Kidney capillary endothelial cell (primary cell): ENCODE measurements at places on chromosomes 6 and 20.

- DNase-seq, result no peak
Observed at GRCh38 chr20:57118107-57118769, 148.2 kb downstream of the BMP7 start.

GRCh38 chr6:140225701-140226436 lies 851.4 kb upstream of the CITED2 start:
- no peak for DNase-seq

DNA sequence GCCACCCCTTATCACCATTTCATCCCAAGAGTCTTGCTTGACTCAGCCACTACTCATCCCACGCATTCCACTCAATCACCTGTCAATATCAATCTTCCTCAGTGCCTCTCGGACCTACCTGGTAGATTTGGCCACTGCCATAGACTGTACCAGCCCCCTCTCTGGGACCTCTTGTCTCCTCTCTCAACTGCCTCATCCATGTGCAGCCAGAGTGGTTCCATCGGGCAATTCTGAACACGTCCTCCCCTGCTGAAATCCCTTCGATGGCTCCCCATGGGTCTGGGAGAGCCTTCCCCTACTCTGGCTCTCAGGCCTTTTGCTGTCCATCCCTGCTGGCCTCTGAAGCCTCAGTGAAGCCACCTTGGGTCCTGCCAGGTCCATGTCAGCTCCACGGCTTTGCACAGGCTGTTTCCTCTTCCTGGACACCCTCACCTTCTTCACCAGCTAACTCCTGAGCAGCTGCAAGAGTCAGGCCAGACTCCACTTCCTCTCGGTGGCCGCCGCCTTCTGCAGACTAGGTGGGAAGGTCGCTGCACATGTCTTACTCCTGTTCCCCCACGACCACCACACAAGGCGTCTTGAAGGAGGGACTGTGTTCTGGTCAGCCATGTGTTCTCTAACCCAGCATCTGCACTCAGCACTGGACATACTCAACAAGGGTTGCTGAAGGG lies 120.4 kb downstream of the TOX2 start:
- DNase-seq, result no peak

- no peak for DNase-seq
Observed at GRCh38 chr6:131331873-131332781, 196.9 kb downstream of the AKAP7 start.

- DNase-seq, result no peak
Observed at GRCh38 chr6:169451065-169451838, 197.6 kb upstream of the THBS2 start.

DNA sequence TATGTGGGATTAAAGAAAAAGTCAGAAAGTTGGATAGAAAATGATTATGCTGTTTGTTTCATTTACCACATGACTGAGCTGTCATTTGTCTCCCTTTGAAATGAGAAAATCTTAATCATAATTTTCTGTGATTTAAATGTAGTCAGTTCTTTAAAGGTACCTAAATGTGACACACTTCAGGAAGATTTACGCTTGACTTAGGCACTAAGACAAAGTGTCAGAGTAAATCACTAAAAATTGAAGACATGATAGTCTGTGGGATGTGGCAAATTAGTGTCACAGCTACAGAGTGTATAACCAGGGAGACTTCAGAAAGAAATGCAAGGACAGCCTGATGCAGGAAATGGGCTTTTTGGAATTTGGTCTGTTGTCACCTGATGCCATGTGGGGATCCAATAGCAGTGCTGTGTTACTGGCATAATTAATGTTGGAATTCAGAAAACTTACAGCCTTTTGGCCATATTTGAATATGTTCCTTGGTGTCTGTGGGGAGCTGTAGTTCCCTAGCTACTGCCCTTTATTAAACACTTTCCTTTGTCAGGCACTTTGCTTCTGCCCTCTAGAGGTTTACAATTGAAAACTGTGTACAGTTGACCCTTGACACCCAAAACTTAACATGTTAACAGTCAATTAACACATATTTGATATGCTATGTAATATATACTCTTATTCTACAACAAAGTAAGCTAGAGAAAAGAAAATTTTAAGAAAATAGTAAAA lies 493.8 kb downstream of the UTRN start:
- no peak for DNase-seq

DNA sequence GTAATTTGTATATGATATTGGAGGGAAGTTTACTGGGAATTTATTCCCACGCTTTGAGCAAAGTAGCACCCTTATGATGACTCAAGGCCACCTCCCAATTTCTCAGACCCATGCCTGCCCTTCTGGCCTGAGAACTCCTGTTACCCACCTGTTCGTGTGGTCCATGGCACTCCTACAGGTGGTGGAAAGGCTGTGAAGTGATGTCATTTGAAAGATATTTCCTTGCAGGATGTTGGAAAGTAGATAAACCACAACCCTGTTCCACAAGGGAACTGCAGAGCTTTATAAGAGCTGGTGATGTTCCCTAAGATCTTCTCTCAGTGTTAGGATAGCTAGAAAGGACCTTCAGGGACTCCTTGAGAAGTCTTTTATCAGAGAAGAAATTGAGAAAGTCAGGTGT lies 70.5 kb downstream of the ADGRG6 start:
- no peak for DNase-seq

DNA sequence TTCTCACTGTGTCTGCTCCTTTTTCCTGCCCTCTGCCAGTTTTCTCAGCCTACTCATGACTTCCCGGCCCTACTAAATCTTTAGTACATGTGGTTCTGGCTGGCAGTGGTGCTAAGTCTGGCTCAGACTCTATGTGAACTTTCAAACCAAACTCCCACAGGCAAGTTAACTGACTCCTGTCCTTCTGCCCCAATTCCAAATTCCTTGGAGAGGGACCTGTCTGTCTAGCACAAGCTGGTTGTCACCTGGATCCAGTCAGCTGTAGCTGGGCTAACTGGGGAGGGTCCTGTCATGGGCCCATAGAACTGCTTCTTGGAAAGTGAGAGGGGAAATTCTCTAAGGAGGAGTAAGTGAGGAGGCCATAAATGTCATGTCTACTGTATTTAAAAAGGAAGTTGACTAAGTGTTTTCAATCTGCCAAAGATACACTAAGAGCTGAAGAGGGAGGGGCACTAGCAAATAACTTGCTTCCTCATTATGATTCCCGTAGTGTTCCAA lies 240.1 kb downstream of the KCNQ5 start:
- DNase-seq, result peak; percentile 39

DNA sequence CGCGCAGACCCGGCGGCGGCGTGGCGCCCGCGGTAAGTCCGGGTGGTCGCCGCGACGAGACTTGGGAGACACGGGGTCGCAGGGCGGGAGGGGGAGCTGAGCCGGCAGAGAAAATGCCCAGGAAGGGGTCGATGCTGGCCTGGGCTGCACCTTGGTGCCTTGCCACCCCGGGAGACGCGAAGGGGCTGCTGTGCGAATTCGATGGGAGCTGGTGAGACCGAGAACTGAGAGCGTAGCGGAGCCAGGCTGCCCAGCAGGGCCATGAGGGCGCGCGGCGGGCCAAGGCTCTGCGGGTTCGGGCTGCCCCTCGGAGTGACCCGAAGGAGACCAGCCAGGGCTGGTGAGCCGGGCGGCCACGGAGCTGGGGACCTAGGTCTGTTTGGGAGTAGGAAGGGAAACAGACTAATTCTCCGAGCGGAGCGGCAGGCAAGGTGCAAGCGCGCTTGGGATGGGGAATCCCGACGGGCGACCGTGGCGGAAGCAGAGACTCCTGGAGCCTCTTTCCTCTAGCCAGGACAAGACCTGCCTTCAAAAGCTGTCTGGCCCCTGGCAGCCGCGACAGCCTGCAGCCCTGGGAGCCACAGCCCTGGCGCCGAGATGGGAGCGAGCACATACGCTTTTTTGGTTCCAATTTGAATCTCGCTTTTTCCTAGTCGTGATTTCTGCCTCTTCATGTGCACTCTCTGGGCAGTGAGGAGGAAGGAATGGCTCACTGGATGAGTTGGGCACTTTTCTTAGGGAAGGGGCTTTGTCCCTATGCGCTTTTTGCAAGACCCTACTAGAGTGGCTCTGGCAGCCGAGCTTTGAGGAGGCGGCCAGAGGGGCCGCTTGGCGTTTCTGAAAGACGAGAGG lies 691 bp downstream of the SYNDIG1 start:
- DNase-seq, result peak; percentile 7

GRCh38 chr6:29183594-29183993 lies 12.9 kb downstream of the OR2J2 start:
- DNase-seq, result no peak

- DNase-seq, result no peak
Observed at GRCh38 chr6:158376631-158377081, 64.4 kb downstream of the TULP4 start.

DNA sequence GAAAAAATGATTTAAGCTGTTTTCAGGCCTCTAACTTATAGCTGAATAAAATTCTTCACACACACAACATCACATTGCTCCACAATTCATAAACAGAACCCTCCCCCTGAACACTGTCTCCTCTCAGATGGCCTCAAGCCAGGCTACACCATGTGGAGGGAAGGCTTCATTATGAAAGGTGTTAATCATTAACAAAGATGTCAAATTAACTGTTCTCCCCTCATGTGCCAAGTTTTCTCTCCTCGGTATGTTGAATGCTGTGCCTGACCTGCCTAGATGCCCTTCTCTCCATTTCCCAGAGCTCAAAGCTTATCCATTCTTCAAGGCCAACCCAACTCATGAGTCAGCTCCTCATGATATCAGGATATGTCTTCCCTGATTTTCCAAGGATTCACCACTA lies 210.4 kb downstream of the GMDS start:
- no peak for DNase-seq

- no peak for DNase-seq
Observed at GRCh38 chr6:148128014-148128730, 214.5 kb upstream of the SASH1 start.

DNA sequence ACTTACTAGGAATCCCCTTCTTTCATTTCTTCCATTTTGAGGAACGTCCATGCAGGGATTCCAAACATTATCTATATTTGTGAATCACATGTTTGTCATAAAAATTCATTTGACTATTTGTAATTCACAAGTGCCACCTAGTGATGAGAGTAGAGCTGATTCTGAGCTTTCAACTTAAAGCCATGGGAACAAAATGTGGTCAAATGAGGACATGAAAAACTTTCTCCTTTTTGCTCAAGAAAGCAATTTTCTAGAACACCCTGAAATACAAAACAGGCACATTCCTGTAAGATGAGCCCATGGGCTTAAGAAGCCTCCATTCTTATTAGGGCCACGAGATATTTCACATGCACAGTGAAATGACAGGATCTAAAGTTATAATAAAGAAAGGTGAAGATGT lies 12.3 kb downstream of the MAP3K7 start:
- DNase-seq, result no peak

- DNase-seq, result no peak
Observed at GRCh38 chr20:57440678-57441509, 49.7 kb downstream of the RBM38 start.

GRCh38 chr6:115133790-115134189 lies 791.0 kb upstream of the HS3ST5 start:
- no peak for DNase-seq

GRCh38 chr6:5278047-5278446 lies 16.7 kb downstream of the FARS2 start:
- no peak for DNase-seq

GRCh38 chr6:26311012-26311384 lies 54.0 kb upstream of the BTN3A2 start:
- DNase-seq, result peak; percentile 69

DNA sequence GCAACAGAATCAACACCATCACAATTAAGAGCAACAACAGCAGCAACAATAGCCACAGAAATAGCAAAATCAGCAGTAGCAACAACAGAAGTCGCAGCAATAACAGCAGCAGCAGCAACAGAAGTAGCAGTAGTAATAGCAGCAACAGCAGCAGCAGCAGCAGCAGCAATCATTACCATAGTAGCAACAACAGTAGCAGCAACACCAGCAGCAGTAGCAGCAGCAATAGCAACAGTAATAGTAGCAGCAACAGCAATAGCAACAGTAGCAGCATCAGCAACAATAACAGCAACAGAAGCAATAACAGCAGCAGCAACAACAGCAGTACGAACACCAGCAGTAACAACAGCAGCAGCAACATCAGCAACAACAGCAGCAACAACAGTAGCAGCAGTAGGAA lies 39.8 kb downstream of the SLC22A2 start:
- DNase-seq, result no peak

- DNase-seq, result no peak
Observed at GRCh38 chr6:42427871-42428270, 23.9 kb downstream of the TRERF1 start.

DNA sequence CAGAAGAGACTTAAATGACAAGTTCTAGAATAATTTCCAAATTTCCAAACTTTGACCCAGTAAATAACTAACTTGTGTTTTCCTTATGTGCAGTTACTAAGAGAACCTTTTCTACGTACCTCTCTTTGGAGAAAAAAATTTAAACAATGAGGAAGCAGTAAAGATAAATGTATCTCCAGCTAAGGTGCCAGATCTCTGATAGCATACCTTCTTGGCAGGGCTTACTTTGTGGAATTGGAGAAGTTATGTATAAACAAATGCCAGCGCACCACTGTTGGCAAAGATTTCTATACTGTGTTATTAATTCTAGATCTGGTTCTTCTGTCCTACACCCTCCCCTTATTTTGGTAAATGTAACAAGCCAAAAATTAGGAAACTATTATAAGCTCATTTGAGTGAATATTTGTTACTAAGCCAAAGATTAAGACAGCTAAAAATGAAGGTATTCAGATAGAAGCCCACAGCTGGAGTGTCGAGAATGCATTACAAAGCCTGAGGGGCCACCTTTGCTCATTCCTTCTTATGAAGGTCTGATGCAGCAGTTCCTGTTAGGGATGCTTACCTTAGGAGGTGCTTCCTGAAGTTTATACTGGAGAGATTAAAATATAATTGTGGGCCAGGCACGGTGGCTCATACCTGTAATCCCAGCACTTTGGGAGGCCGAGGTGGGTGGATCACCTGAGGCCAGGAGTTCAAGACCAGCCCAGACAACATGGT lies 373.1 kb upstream of the SOX4 start:
- no peak for DNase-seq

DNA sequence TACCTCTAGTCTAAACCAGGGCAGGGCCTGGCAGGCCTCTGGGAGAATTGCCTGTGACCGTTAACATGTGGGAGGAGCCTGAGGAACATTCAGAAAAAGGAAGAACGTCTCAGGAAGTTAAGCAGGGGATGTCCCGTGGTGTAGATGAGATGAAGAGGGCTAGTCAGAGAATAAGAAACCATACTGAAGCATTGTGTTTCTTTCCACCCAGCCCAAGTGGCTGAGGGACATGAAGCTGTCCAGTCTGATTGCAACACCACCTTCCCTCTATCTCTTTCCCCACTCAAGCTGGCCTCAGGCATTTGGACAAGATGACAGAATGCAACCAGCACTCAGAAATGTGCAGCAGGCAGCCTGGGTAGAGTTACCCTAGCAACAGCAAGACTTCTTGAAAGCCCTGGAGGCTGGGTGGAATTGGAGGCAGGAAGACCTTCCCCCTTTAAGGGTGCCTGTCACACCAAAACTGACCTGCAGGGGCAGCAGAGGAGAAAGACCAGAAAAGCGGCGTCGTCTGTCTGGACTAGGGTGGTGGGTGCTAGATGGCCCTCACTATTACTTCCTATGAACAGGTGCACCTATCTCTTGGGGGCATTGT lies 186.1 kb downstream of the UNC5CL start:
- DNase-seq, result no peak

DNA sequence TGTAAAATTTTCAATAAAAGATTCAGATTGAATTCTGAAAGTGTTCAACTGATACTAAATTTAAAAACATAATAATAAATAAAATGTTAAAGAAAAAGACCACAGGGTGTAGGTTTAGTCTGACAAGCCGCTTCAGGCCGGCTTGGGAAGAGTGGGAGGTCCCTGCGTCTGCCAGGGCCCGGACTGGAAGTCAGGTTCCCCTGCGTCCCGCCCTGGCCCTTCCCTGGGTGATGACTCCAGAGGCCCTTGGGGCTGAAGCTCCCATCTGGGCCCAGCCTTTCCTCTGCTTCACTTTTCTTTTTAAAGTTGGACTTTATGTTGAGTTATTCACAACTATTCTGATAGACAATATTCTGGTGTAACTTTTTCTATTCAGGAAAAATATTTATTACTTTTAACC lies 93.3 kb downstream of the SMOC2 start:
- no peak for DNase-seq
